Activated naive CD4-positive, alpha-beta T cell treated with anti-CD3 and anti-CD28 coated beads, Interleukin-2, amount 10 ng/mL, durations not matched to agents 7 days and 5 days (primary cell): ENCODE measurements at places on chromosomes 2 and 18.

DNA sequence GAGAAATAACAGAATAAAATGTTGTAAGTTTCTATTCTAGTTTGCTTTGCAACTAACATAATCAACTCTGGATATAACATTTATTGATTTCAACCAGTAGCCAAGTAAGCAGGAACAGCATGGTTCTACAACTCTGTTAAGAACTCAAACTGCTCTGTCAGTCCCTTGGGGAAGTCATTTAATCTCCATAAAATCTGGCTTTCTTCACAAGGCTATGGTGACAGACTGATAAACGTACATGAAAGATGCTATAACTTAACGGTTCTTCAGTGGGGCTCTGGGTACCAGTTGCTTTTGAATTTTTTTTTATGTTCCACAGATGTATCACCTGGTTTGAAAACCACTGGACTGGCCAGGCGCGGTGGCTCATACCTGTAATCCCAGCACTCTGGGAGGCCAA is 10.3 kb downstream of the PSME4 start:
- DNase-seq: no peak

- no peak for DNase-seq
Observed at GRCh38 chr2:118098307-118099030, 10.2 kb downstream of the INSIG2 start.

- no peak for DNase-seq
Observed at GRCh38 chr2:237588044-237588696, 2.4 kb downstream of the RAB17 start.

DNA sequence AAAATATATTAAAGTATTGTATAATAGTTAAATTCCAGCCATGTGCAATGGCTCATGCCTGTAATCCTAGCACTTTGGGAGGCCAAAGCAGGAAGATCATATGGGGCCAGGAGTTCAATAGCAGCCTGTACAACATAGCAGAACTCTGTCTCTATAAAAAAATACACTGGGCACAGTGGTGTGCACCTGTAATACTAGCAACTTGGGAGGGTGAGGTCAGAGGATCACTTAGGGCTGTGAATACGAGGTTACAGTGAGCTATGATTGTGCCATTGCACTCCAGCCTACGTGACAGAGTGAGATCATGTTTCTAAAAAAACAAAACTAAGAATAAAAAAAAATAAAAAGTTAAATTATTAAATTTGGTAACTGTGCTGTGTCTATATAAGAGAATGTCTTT is 36.1 kb downstream of the ZRANB3 start:
- DNase-seq: no peak

DNA sequence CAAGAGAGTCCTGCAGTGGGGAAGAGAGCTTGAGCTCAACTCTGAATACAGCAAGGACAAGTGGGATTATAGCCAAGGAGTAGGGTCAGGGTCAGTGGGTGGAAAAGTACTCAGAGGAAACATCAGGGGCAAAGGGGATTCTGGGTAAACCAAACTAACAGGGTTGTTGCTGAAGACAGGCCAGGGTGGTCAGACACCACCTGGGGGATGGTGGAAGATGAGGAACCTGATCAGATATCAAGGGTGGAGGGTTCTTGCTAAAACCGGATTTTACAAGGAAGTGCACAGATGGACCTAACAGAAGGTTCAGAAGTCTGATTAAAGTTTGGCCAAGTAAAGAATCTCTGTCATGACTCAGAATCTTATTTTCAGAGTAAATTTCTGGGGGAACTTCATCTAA is 16.5 kb downstream of the OSBPL1A start:
- no peak for DNase-seq

- no peak for DNase-seq
Observed at GRCh38 chr18:8750954-8751415, 45.6 kb downstream of the MTCL1 start.
